ENCODE measurements at places on chromosomes 3 and 15.

DNA sequence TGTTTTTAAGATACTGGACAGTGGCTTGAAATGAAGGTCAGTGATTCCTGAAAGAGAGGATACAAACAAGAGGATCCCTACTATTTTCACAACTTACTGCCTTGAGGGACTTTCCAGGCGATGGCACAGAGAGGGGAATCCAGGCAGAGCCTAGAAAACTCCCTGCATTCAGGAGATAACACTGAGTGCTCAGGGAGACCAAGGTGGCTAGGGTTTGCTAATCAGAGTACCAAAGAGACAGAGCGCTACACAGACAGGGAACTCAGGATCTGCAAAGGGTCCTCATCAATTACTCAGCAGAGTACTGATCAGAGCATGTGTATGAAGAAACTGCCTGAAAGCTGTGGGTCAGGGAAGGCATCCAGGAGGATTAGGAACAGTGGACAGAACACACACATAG, 11.7 kb upstream of the MRPS22 start:
- no peak for DNase-seq

- DNase-seq = peak; percentile 77
Measured at GRCh38 chr15:67148196-67148701, 82.8 kb downstream of the SMAD3 start.

DNA sequence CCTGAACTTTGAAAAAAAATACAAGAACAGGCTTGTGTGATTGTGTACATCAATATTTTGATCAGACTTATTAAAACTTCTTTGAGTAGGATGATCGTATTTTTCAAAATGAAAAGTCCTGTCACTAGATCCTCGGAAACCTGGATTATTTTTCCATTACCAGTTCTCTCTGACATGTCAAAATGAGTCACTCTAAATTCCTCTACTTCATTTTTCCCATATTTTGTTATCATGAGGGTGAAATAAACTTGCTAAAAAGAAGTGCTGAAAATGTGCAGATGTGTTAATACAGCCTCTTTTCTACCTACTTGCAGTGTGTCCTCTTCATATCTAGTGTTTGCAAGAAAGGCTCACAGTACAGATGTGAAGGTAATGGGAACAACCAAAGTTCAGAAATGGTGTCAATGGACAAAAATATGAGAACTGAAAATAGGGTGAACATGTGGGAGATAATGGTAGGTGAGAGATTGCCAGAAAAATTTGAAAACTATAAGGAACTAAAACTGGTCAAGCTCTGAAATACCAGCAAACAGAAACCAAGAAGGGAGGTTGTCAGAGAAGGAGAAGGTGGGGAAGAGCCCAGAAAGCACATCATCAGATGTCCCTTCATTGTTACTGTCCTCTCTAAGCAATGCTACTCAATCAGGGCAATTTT, 108.2 kb downstream of the EOMES start:
- DNase-seq = no peak

- no peak for DNase-seq
Measured at GRCh38 chr15:25795712-25796111, 67.4 kb downstream of the ATP10A start.

- no peak for DNase-seq
Measured at GRCh38 chr3:61252836-61253235, 1.6 kb upstream of the FHIT start.

GRCh38 chr3:9786825-9787669, 5.2 kb downstream of the TADA3 start:
- DNase-seq = no peak

DNA sequence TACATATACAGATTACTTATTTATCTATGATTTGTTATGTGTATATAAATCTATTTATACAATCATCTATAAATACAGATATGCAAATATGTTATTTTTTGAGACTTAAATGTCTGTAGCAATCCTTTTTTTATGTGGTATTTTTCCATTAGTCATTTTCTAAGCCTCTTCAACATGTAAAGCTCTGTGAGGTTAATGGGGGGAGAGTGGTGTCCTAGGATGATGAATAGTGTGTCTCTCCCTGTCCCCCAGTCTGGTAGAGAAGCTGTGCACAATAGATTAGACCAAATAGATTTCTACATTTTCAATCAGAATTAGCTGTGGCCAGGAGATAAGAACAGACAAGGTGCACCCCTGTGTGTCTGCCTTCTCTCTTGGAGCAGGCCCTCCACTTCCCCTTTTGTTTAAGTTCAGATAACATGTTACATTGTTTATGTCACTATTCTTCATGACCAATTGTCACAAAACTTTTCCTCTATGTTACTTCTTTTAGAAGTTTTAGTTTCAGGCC, 453.9 kb downstream of the LPP start:
- DNase-seq = no peak

- DNase-seq = no peak
Measured at GRCh38 chr3:5687230-5687629, 499.7 kb downstream of the EDEM1 start.

GRCh38 chr3:5188419-5189221, 1.1 kb downstream of the EDEM1 start:
- DNase-seq = no peak

GRCh38 chr3:177547711-177548350, 350.5 kb upstream of the TBL1XR1 start:
- no peak for DNase-seq
